Stimulated activated CD8-positive, alpha-beta memory T cell treated with anti-CD3 and anti-CD28 coated beads, Interleukin-7, amount 100 ng/mL, for 1 hour (primary cell): ENCODE measurements at places on chromosomes 3 and 15.

DNA sequence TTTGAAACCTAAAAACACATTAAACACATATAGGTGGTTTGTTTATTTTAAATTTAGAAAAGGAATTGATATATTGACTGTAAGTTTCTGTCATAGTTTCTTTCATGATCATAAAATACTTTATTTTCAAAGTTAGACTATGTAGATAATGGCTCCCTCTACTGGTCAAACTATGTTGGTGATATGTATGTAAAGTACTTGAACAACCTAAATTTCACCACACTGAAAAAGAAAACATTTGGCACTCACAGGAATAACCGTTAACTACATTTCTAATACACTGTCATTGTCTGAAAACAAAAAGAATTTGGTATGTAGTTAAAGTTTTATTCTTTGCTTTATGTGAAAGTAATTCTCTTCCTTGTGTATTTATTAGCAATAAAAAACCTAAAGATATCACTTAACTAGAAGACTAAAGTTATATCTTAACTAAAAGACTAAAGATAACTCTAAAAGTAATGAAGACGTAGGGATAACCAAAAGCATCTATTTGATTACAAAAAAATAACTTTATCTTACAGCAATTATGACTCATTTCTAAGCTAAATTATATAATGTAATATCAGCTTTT, 427.5 kb downstream of the VGLL3 start:
- DNase-seq, result no peak

GRCh38 chr3:10189557-10190354, 25.0 kb downstream of the IRAK2 start:
- DNase-seq, result no peak

GRCh38 chr3:136105044-136105443, 91.1 kb downstream of the MSL2 start:
- DNase-seq, result no peak

DNA sequence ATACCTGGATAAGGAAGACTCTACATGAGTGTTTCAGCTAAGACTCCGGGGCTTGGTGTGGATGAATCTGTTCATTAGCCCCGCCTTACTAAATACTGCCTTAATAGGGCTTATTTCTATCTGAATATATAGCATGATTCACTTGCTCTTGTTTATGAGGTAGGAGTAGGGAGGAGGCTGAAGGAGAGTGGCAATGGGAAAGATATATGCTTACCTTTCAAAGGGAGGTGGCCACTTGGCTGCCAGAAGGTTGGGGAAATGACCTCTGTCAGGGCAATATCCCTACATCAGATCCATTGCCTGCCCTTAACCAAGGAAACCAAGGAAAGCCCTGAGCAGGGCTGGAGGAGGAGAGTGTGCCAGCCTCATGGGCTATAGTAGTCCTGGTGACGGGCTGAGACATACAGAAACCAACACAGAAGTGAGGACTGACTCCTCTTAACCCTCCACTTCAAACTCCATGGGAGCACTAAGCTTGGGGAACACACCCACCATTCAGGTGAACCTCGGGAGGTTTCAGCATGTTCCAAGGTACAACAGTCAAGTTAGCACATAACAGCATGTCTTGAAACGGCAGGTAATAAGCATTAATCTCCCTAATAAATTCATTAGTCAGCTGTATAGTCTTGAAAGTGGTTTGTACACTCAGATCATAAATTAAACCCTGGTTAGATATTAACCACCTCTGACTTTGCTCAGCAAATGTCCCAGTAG, 80.1 kb downstream of the EOMES start:
- no peak for DNase-seq

GRCh38 chr3:140953028-140953960, 11.7 kb downstream of the SLC25A36 start:
- no peak for DNase-seq

- no peak for DNase-seq
Observed at GRCh38 chr3:105523501-105523900, 156.8 kb downstream of the ALCAM start.

GRCh38 chr15:52558196-52558595, 10.6 kb downstream of the ARPP19 start:
- DNase-seq, result no peak

- DNase-seq, result no peak
Observed at GRCh38 chr3:107421881-107422280, 44.6 kb downstream of the CCDC54 start.

DNA sequence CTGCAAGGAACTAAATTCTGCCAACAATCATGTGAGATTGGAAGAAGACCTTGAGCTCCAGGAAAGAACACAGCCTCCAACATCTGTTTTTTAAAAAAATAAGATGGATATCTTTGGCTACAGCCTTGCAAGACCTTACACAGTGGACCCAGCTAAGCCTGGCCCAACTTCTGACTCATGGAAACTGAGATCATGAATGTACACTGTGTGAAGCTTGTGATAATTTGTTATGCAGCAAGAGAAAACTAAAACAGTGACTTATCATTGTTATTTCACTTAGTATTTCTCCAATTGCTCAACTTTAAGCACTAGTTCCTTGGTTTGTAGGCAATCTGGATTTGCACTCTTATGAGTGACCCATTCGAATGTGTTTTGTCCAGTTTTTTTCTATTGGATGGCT, 29.3 kb downstream of the SHQ1 start:
- DNase-seq, result no peak

DNA sequence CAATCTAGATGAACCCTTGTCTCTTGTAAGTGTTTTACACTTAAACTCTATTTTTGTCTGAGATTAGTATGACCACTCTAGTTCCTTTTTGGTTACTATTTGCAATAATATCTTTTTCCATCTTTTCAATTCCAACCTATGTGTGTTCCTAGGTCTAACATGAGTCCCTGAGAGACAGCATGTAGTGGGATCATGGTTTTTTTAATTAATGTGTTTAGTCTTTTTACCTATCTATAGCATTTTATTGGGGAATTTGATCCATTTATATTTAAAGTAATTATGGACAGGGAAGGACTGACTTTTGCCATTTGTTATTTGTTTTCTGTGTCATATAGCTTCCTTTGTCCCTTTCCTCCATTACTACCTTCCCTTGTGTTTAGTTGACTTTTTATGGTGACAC, 21.7 kb downstream of the TNFSF10 start:
- DNase-seq, result no peak

GRCh38 chr3:114380233-114380651, 86.4 kb downstream of the TIGIT start:
- no peak for DNase-seq

- DNase-seq, result no peak
Observed at GRCh38 chr3:174355505-174355904, 503.6 kb upstream of the NAALADL2 start.

- DNase-seq, result no peak
Observed at GRCh38 chr3:66312039-66312438, 91.2 kb downstream of the SLC25A26 start.

DNA sequence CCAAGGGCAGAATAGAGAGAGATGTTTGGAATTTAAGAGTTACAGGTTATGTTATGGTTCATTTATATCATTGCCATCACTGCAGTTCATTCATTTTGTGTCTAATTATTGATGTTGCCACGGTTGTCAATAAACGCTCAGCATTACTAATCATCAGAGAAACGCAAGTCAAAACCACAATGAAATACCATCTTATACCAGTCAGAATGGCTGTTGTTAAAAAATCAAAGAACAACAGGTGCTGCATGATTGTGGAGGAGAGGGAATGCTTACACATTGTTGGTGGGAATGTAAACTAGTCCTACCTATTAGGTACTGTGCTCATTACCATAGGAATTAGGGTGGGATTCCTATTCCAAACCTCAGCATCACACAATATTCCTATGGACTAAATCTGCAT, 350.5 kb downstream of the TIGIT start:
- DNase-seq, result no peak

DNA sequence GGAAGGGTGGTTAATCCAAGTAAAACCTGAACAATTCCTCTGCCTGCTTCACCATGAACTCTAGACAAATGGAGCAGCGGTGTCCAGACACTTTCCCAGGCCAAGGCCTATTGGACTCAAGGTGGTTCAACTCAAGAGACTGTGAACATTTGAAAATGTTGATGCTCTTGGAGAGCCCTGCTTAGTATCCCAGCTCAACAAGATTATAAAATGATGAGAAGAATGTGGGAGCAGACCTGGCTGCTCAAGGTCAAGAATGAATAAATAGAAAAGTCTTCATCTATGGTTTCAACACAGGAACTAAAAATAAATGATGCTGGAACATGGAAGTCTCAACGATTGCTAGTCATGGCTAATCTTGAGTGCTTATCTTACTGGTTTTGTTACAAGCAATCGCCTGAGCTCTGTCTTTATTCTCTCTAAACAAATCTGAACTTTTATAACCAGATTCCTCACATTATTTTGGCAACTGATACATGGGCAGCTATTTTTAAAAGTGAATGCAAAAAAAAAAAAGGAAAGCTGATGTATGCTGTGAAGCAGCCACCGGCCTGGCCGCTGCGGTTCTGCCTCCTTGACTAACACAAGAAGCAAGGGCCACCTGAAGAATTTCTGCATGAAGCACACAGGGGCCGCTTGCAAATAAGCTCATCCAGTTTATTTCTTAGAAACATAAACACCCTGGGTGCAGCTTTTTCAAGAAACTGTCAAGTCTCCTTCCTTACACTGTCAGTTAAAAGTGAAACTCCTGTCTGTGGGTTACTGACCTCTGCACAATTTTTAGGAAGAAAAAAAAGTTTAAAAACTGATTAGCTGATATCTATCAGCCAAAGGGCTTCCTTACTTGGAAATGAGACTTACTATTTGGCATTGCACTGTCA, 120.1 kb upstream of the ARHGEF3 start:
- no peak for DNase-seq

DNA sequence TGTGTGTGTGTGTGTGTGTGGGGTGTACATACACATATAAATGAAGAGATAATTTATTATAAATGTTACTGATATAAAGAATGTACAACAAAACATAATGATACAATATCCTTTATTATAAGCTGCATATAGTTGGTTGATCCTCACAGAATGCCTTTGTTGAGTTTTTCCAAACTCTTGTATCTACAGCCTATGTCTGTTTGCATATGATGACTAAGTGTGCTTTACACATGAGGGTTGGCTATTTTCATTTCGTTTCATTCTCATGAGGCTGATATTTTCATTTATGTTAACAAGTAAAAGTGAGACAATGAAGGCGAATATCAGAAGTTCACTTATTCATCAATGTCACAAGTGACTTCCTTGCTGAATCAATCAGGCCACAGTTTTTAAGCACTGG, 45.1 kb downstream of the TM2D3 start:
- DNase-seq, result no peak

GRCh38 chr3:184184546-184185230, 1.3 kb upstream of the ABCF3 start:
- no peak for DNase-seq

DNA sequence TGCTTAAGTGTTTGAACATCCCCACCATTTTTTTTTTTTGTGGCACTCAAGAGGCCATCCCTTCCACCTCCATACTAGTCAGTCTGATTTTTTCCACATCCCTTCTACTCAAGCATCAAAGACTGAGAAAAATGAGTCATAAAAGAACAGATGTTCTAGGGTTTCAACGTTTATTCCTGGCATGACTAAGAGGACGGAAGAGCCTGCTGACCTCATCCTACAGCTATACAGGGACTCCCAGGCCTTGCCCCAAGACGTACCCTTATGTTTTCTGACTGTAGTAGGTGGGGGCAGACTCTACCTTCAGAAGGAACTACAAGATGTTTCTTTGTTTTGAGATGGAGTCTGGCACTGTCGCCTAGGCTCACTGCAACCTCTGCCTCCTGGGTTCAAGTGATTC, 3.3 kb upstream of the ITPKA start:
- no peak for DNase-seq

DNA sequence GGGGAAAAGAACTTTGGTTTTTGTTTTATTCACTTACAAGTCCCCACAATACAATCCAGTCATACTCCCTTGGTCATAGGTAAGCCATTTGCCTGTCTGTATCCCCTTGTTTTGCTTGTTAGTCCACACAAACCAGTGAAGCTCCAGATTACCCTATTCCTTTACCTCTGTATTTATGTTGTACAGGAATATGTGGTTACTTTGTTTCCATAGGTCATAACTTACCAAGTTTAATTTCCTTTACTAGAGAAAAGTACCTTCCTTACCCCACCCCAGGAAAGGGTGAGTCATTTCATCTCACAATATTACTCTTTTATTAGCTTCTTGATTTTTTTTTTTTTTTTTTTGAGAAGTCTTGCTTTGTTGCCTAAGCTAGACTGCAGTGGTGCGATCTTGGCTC, 113.4 kb upstream of the LRRFIP2 start:
- no peak for DNase-seq

DNA sequence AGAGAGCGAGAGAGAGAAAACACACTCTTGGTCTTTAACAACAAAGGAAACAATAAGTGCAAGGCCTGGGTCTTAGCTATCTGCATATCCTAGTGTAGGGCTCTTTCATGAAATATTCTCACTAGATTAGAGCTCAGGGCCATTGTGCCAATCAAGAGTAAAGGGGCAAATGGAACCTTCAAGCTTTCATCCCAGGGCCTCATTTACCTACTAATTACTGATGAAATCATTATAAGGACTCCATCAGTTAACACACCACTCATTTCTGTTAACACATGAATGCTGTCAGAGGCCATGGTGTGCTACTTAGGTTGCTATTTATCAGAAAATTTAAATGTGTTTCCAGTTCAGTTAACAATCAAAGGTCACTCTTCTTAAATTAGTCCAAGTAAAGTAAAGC, 597.8 kb downstream of the ROBO1 start:
- no peak for DNase-seq

DNA sequence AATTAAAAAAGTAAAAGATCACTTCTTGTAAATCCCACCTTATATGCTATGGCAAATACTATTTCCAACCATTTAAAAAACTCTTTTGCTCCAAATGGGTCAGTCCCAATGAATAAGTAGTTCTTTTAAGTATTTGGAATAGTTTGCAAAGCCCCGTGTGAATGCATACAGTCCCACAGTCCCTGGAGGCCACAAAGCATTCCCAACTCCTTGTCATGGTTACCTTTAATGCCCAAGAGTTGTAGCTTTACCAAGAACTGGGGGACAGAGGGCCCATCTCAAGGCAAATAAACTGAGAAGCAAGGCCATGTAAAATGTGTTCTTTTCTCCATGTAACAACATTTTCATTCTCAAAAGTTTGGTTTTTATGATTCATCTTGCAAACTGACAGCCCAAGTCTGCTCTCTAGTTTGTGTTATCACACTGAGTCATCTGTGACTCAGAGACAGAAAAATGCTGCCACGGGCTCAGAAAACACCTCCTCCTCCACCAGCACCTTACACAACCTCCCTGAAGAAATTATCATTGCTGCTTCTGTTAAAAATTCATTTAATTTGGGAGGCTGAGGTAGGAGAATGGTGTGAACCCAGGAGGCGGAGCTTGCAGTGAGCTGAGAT, 336.2 kb downstream of the ERC2 start:
- DNase-seq, result no peak

DNA sequence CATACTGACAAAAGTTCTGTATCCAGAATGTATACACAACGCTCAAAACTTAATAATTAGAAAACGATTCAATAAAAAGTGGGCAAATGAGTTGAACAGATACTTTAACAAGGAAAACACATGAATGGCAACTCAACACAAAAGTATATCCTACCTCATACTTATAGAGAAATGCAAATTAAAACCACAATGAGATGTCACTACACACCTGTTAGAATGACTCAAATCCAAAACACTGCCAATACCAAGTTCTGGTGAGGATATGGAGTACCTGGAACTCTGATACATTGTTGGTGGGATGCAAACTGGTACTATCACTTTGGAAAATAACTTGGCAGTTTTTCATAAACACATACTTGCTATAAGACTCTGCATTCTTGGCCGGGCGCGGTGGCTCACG, 42.1 kb downstream of the PRTG start:
- no peak for DNase-seq
